Renal pelvis (tissue), 12 donors: ENCODE measurements at places on chromosomes 3 and 15. TPM values are rescaled to one million over a fixed set of nuclear protein-coding genes. Genes with fewer than 3 reads are reported as not detected.

- no peak for DNase-seq
Measured at GRCh38 chr3:160040181-160040580, 51.5 kb downstream of the IL12A start.

DNA sequence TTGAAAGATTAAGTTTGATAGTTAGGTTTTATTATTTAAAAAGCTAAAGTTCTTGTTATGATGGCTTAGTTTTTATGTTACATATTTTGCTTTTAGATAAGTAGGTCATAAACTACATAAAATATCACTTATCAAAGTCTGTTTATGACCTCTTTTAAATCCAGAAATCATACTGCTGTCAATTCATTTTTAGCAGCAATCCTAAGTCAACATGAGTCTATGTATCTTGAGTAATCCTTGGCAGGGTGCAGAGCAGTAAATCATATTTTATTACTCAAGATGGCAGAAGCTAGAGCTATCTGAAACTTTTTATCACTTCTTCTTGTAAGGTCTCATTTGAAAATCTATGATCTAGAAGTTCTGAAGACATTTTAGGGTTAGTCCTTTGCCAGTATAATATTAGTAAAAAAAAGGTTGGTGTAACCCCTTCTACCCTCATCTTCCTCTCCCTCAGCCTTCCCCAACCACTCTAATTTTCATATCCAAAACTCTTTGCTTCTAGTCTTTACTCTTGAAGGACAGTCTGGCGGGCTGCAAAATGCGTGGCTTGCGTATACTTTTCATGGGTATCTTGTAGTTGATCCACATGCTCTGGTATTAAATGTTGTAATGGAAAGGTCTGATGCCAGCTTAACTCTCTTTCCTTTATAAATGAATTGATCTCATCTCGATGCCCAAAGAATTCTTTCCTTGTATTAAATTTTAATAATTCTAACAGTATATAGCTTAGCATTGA is 134.0 kb upstream of the THRB start:
- no peak for DNase-seq

Gene TMEM43
- polyA plus RNA-seq = 53.2 TPM

Gene CHRNA3
- polyA plus RNA-seq = 1.3 TPM

DNA sequence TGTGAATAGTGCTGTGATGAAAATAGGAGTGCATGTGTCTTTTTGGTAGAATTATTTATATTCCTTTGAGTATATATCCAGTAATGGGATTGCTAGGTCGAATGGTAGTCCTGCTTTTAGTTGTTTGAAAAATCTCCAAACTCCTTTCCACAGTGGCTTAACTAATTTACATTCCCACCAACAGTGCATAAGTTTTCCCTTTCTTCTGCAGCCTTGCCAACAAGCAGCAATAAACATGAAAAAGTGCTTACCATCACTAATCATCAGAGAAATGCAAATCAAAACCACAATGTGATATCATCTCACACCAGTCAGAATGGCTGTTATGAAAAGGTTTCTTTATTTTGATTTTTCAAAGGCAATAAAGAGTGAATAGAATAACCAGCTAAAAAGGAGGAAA is 1105.9 kb downstream of the NAALADL2 start:
- no peak for DNase-seq

Gene TRMT10C
- 27.7 TPM for polyA plus RNA-seq

Gene HHLA2
- 16.3 TPM for polyA plus RNA-seq

GRCh38 chr3:125398952-125399351 is 23.8 kb upstream of the ZNF148 start:
- no peak for DNase-seq

- no peak for DNase-seq
Measured at GRCh38 chr15:101052681-101053121, 133.5 kb downstream of the LRRK1 start.

- DNase-seq = no peak
Measured at GRCh38 chr15:43433165-43433564, 59.8 kb downstream of the TP53BP1 start.

- no peak for DNase-seq
Measured at GRCh38 chr3:166367947-166368533, 530.8 kb upstream of the BCHE start.

- DNase-seq = peak; percentile 100
Measured at GRCh38 chr3:36993326-36994283, at the start of gene MLH1. MLH1 (plus strand) TSS chr3:36993518; CDS start chr3:36993548, 30 bp downstream.

GRCh38 chr3:59438492-59438891 is 388.7 kb upstream of the CFAP20DC start:
- DNase-seq = no peak

Gene RPL15
- polyA plus RNA-seq = 2,318 TPM

DNA sequence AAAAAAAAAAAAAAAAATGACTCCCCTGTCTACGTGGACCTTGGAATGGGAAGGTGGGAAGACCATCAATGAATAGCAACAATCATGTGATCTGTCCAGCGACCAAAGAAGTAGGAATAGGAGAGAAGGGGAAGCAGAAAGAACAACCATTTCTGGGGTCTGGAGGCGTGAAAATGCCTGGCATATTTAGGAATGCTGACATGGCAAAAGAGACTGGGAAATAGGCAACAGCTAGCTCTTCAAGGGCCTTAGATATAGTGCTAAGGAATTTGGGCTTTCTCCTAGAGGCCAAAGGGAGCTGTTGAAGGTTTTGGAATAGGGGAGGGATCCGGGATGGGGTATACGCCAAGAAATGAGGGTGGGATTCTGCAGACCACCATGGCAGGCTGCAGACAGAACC is 5.9 kb downstream of the SLC22A13 start:
- no peak for DNase-seq

GRCh38 chr3:178382449-178383061 is 153.7 kb upstream of the KCNMB2 start:
- DNase-seq = peak; percentile 53

DNA sequence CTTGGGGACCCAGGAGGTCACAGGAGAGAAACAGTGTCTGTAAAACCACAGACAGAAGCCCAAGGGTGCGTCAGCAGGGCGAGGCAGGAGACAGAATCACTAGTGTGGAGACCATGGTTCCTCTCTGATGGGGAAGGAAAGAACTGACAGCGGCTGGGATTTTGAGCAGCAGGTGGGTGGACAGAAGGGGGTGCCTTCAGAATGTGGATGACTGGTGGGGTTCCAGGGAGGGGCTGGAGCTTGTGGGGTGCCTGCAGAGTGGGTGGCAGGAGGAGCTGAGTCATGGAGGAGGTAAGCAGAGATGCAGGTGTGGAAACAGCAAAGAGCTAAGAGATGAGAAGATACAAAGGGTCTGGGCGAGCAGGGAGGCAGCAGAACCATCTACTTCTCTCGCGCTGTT is 124.2 kb downstream of the GABRB3 start:
- no peak for DNase-seq

DNA sequence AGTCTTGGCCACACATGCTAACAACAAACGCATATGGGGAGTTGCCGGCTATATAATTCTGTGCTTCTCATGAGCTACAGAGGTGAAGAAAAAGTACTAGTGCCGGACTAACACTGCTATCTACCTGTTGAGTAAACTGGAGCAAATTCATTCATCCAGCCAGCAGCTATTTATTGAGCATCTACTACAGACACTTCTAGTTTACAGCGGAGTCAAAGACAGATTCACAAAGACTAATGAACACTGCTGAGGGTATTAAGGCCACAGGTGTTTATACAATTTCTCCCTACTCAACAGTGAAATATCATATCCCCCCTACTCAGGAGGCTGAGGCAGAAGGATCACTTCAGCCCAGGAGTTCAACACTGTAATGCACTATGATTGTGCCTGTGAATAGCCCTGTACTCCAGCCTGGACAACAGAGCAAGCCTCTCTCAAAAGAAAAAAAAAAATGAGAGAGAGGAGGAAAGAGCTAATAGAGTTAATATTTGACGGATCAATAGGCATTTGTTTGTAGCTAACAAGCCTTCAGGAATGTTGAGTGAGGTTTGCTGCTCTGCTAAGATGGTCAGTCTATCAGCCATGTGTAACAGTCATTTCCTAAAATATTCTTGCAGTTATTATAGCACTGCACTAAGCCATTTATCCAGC is 17.8 kb downstream of the ADCY5 start:
- no peak for DNase-seq

- no peak for DNase-seq
Measured at GRCh38 chr3:58107597-58107996, 99.4 kb downstream of the FLNB start.

GRCh38 chr15:92448370-92448769 is 54.7 kb downstream of the ST8SIA2 start:
- DNase-seq = no peak

Gene SNX33
- 22.3 TPM for polyA plus RNA-seq

DNA sequence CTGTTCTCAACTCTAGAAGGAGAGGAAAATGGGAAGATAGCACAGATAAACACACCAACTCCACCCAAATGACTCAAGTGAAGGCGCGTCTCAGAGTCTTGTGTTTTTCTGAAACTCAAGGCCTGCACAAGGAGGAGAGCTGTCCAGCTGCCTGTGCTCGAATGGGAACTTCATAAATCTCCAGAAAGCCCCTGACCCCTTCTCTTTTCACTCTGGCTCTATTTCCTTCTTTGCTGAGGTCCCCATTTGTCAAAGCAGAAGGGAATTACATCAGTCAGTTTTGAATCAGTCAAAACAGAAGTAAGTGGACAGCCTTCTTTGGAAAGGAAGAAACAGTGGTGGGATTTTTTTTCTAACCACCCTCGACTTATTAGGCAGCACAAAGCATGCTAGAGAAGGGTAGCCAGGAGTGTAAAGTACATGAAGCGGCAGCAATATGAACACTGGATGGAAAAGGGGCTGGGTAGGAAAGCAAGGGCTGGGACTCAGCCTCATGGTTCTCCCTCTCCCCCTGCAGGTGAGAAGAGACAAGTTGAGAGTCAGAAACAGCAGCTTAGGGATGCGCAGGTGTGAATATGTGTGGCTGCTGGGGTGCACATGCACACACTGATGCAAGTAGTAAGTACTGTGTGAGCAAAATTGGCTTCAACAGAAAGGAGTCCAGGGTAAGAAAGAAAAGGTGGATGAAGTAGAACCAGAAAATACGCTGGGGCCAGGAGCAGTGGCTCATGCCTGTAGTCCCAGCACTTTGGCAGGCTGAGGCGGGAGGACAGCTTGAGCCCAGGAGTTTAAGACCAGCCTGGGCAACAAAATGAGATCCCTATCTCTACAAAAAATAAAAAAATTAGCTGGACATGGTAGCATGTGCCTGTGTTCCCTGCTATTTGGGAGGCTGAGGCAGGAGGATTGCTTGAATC is 36.6 kb upstream of the MAGEF1 start:
- no peak for DNase-seq

DNA sequence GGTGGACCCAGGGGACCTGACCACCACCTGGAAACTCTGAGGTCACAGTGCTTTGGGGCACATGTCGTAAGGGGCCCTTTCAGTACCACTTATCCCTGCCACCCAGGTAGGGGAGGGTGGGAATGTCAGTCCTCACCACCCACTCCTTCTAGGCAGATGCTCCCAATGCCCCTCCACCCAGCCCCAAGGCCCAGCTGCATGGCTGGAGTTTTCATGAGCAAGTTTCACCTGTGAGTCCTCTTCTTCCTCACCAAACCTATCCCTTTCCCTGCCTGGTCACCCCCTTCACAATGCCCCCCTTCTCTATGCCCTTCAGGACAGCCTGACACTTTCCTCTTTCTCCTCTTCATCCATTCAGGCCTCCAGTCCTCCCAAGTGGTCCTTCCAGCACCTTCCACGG is 9.8 kb downstream of the FAM174B start:
- DNase-seq = no peak

Gene FEZF2
- not detected for polyA plus RNA-seq

GRCh38 chr15:67784090-67784781 is 41.1 kb upstream of the SKOR1 start:
- DNase-seq = no peak

GRCh38 chr15:79849789-79850188 is 47.0 kb downstream of the MTHFS start:
- peak; percentile 20 for DNase-seq

Gene LRTM1
- polyA plus RNA-seq = not detected

Gene ILDR1
- polyA plus RNA-seq = 6.7 TPM

GRCh38 chr15:47035475-47036406 is 681.6 kb upstream of the SEMA6D start:
- DNase-seq = no peak

DNA sequence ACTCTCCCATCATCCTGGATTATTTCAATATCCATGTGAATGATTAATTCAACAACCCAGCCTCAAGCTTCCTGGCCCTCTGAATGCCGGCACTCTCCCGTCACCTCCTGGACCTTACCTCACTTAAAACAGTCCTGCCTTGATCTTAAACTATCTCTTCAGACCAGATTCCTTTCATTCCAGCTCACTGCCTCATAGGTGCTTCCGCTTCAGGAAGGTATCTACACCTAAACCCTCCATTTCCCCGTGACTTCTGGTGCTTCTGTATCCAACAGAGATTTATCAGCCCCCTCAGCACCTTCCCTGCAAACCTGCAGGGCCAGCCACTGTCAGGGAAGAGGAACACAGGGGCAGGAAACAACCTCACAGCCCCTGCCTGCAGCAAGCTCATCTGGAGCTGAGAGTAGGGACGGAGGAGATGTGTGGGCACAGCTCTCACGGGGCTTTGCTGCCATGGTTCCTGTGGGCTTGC is 98.9 kb upstream of the TJP1 start:
- no peak for DNase-seq
